ENCODE measurements at places on chromosomes 11 and 22.

- no peak overlapping the region for H3K27ac ChIP-seq
- no peaks in the 10 kb centered on the region for H3K4me1 ChIP-seq
- H3K36me3 ChIP-seq = no peaks in the 10 kb centered on the region
- H3K4me3 ChIP-seq = no peak overlapping the region
Observed at GRCh38 chr11:23569547-23569946, 709.3 kb upstream of the CCDC179 start.

GRCh38 chr22:21714786-21715185, 20.8 kb downstream of the YPEL1 start:
- no peak overlapping the region for H3K4me3 ChIP-seq

GRCh38 chr22:31443516-31443915, 44.1 kb downstream of the DRG1 start:
- no peaks in the 10 kb centered on the region for H3K27me3 ChIP-seq
- no peak overlapping the region for H3K4me3 ChIP-seq
- peak overlapping the region; percentile 22 for H3K27ac ChIP-seq
- H3K36me3 ChIP-seq = peaks cover 99% of the 10 kb centered on the region

GRCh38 chr22:30327864-30328345, 1.2 kb upstream of the TBC1D10A start:
- H3K36me3 ChIP-seq = peaks cover 26% of the 10 kb centered on the region
- H3K4me3 ChIP-seq = no peak overlapping the region
- H3K27me3 ChIP-seq = no peaks in the 10 kb centered on the region
- DNase-seq = peak; percentile 65
- peak overlapping the region; percentile 90 for H3K27ac ChIP-seq

DNA sequence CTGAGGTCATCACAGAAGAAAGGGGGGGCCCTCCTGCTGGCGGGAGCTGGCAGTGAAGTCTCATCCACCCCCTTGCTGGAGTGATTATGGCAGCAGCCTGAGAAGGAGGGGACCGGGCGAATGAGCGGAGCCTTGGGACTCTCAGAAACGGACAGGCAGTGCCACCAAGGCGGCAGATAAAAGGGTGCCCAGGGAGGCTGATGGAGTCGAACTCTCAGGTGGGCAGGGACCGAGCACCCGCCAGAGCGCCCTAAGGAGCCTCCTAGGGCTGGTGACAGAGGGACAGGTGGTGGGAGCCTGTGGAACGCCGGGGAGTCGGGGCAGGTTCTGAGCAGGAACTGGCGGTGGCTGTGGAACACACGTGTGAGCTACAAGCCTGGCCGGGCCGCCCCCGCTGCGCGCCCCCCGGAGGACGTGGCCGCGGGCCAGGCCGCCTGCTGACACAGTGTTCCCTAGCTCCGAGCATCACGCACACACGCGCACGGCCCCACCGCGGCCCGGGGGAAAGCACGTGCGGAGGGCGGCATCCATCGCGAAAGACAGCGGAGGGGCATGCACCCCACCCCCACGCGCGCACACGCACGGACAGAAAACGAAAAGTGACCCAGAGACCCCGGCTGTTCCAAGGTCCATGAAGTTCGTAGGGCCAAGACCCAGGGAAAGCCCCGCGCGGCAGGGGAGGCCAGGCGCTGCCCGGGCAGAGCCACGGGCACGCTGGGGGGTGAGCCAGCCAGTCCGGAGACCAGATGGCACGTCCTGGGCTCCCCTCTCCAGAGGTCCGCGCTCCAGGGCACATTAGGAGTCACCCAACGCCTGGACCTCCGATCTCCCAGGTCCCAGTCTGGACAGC, 1.0 kb downstream of the VWCE start:
- peaks cover 24% of the 10 kb centered on the region for H3K4me1 ChIP-seq
- peaks cover 15% of the 10 kb centered on the region for H3K36me3 ChIP-seq
- peak overlapping the region; percentile 48 for H3K4me3 ChIP-seq
- peak; percentile 37 for DNase-seq
- peak overlapping the region; percentile 47 for H3K27ac ChIP-seq
- H3K27me3 ChIP-seq = peaks cover 19% of the 10 kb centered on the region

GRCh38 chr11:9530020-9530621, 43.3 kb upstream of the WEE1 start:
- peaks cover 25% of the 10 kb centered on the region for H3K4me1 ChIP-seq
- no peaks in the 10 kb centered on the region for H3K27me3 ChIP-seq
- no peak overlapping the region for H3K4me3 ChIP-seq

DNA sequence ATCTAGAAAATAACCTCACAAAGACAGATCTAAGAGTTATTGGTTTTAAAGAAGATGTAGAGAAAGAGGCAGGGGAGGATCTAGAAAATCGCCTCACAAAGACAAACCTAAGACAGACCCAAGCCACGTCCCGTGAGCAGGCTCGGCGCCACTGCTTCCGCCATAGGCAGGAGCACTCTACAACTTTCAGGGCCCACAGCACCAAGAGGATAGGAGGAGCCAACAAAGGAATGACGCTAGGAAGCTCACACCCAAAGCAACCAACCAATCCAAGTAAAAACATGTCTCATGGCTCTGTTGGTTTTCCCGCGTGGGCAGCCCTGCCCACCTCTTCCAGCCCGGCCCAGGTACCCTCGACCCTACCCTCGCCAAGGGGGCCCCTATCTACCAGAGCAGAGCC, 4167.4 kb upstream of the OR11H1 start:
- no peaks in the 10 kb centered on the region for H3K4me1 ChIP-seq
- DNase-seq = no peak
- no peaks in the 10 kb centered on the region for H3K27me3 ChIP-seq
- no peak overlapping the region for H3K4me3 ChIP-seq
- H3K36me3 ChIP-seq = no peaks in the 10 kb centered on the region

- no peak overlapping the region for H3K27ac ChIP-seq
- H3K4me3 ChIP-seq = no peak overlapping the region
- H3K4me1 ChIP-seq = peaks cover 7% of the 10 kb centered on the region
- H3K36me3 ChIP-seq = no peaks in the 10 kb centered on the region
- H3K27me3 ChIP-seq = no peaks in the 10 kb centered on the region
Observed at GRCh38 chr11:72418834-72419560, 15.3 kb downstream of the CLPB start.

DNA sequence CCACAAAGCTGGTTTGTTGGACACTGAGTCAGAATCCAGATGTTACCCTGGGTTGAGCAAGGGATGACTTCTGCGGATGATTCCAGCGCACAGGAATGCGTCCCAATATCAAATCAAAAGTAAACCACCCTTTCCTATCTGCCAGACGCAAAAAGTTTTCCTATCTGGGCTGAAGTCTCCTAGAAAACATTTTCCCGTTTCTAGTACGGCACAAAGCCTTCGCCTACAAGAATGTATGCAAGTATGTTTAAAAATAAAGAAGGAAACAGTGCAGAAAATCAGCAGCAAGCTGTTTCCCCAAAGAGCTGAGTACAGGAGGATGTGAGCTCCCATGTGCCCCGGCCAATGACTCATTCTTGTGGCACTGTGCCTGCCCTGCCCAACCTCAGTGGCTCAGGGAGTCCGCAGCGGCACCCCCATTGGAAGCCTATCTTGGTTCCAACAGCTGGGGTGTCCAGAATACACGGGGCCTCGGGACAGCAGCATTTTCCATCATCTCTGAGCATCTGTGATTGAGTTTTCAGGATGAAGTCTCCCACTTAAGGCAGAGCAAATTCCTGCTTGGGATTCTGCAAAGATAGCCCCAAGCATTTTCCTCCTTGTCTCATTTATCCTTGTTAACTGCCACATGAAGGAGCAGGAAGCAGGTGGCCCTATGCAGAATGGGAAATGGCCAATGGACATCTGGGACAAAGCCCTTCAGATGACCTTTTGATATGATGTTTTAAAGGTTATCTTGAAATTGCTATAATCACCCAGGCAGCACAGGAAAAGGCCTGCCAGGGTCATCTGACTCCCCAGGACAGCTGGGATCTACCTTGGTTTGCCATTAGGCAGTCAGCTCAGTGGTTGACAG, 17.5 kb downstream of the KCNJ5 start:
- no peak overlapping the region for H3K27ac ChIP-seq
- peak; percentile 78 for DNase-seq
- H3K4me1 ChIP-seq = peaks cover 32% of the 10 kb centered on the region
- H3K27me3 ChIP-seq = no peaks in the 10 kb centered on the region
- H3K4me3 ChIP-seq = no peak overlapping the region

GRCh38 chr11:125871391-125872137, 15.9 kb upstream of the HYLS1 start:
- H3K27ac ChIP-seq = no peak overlapping the region
- no peak overlapping the region for H3K4me3 ChIP-seq
- no peaks in the 10 kb centered on the region for H3K27me3 ChIP-seq
- H3K36me3 ChIP-seq = no peaks in the 10 kb centered on the region
- DNase-seq = peak; percentile 37

- DNase-seq = peak; percentile 7
- H3K4me3 ChIP-seq = no peak overlapping the region
- H3K4me1 ChIP-seq = no peaks in the 10 kb centered on the region
- no peak overlapping the region for H3K27ac ChIP-seq
- H3K27me3 ChIP-seq = no peaks in the 10 kb centered on the region
Observed at GRCh38 chr11:127194521-127194920, 194.0 kb upstream of the KIRREL3 start.
